ENCODE measurements at places on chromosomes 5 and 9.

DNA sequence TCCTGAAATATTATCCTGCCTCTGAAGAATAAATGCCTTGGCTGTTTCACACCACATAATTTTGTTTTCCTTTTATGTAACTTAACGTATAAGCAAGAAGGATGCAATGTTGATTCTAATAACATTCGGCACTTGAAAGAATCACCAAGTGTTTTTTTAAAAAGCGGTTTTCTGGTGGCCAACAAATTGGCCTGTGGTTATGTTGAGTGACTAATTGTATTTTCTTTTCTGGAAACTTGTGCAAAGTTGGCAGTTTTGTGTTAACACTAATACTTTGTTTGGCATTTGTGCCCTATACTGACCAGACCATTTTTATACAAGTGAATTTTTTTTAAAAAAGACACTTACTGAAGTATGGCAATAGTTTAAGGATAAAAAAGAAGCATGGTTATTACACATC lies 452.7 kb downstream of the BNC2 start:
- DNase-seq: no peak

DNA sequence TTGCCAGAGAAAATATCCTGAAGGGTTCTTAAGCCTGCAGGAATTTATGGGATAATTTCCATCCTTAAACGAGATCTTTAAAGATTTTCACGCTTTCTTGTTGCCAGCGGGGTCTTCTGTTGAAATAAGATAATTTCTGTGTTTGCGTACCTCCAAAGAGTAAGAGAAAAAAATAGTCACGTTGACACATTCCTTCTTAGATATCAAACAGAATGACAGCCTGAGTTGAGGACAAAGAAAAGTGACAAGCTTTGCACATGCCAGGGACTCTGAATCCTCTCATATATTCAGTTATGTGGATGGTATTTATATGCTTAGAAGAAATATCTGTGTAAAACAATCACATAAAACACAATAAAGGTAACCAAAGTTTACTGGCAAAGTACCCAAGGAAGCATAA lies 21.6 kb upstream of the PAM start:
- no peak for DNase-seq

GRCh38 chr9:128898845-128899565 lies 17.1 kb downstream of the LRRC8A start:
- no peak for DNase-seq

GRCh38 chr9:2560180-2560579 lies 61.4 kb upstream of the VLDLR start:
- DNase-seq: no peak

- DNase-seq: no peak
Observed at GRCh38 chr5:118070041-118070440, 918.3 kb downstream of the DTWD2 start.

GRCh38 chr5:122311497-122311960 lies 508 bp upstream of the SNCAIP start:
- no peak for DNase-seq

- no peak for DNase-seq
Observed at GRCh38 chr9:89538871-89539270, 41.0 kb upstream of the SEMA4D start.

GRCh38 chr9:97124256-97124655 lies 85.3 kb upstream of the CTSV start:
- DNase-seq: no peak

DNA sequence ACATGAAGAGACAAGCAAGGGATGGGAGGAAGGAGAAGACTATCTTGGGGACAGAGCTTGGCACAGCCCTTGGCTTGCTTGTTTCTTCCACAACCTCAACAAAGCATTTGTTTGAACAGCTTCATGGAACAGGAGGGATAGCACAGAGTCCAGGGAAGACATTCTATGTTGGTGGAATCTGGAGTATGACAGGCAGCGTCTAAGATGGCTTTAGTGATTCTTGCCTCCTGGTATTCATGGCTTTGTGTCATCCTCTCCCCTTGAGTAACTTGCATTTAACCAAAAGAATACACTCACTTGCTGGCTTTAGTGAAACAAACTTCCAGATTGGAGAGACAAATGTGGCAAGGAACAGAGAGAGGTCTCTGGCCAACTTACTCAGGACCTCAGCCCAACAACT lies 30.8 kb upstream of the RECK start:
- no peak for DNase-seq

DNA sequence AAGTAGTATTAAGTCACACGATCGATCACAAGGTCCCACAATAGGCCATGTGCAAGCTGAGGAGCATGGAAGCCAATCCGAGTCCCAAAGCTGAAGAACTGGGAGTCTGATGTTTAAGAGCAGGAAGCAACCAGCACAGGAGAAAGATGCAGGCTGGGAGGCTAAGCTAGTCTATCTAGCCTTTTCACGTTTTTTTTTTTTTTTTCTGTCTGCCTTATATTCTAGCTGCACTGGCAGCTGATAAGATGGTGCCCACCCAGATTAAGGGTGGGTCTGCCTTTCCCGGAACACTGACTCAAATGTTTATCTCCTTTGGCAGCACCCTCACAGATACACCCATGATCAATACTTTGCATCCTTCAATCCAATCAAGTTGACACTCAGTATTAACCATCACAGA lies 6.5 kb downstream of the PPIP5K2 start:
- no peak for DNase-seq

GRCh38 chr5:68225911-68226545 lies 10.5 kb downstream of the PIK3R1 start:
- DNase-seq: peak; percentile 76

DNA sequence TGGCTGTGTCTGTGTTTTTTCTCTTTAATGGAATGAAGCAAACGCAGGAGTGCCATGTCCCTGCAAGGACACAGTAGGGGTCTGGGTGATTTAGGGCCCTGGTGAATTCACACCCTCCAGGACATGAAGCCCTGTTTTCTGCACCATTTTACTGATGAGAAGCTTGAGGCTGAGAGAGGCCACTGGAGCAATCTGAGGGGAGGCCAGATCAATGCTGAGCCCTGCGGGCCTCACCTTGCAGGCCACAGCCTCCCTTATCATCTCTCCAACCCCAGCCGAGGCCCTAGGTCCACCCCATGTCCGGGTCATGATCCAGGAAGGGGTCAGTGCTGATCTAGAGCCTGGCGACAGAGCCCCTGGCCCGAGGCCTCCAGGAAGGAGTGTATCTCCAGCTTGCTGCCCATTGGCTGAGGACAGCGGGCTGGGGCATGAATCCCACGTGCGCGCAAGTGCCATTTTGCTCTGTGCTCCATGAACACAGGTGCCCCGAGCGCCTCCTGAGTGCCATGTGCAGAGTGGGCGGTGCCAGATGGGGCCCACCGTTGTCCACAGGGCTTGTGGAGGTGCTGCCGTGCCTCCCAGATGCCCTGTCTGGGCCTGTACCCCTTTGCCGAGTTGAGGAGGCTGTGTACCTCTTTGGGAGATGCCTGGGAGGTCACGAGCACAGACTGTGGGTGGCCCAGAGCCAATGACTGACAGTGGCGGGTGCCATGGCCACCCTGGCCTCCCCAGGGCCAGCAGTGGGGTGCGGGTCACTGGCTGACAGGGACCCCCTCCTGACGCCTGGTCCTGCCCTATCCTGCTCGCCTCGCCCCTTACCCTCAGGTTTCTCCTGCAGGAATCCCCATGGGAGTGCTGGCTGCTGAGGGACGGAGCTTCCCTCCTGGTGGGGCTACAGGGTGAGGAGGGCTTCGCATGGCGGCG lies 32.3 kb upstream of the LPCAT1 start:
- no peak for DNase-seq

- DNase-seq: no peak
Observed at GRCh38 chr5:34717426-34718327, 61.5 kb downstream of the RAI14 start.

GRCh38 chr9:95670122-95670521 lies 153.4 kb upstream of the PTCH1 start:
- DNase-seq: no peak

DNA sequence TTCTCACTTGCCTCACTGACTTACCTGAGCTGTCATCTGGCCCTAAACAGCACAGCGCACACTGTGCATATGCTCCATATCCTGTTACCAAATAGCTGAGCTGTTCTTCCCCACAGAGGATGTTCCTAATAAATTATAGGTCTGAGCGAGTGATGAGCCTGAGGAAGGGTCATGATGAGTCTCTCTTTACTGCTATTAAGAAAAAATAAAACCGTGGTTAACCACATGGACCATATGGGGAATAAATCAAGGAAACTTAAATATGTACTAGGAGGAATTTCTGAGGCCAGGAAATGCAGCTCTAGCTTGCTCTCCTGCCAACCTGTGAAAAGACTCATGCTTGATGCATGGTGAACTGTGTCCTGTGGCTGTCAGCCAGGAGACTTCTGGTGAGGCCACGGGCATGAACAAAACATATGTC lies 424.8 kb upstream of the DMAC1 start:
- no peak for DNase-seq

GRCh38 chr9:133754187-133754586 lies 16.0 kb upstream of the SARDH start:
- DNase-seq: no peak

DNA sequence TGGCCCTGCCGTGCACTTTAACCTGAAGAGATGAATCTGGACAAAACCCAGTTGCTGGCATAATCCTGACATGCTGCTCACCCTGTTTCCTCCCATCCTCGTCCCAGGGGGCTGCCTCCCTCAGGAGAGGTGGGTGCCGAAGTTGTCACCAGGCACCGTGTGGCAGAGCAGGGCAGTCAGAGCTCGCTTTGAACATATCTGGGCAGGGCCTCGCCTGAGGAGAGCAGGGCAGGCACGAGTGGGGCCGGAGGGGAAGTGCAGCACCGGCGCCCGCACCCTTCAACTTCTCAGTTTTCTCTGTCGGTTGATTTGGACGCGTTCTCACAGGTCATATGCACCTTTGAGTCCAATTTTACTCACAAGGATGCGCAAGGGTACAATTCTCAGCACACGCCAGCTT lies 141.1 kb upstream of the PHYKPL start:
- peak; percentile 16 for DNase-seq

DNA sequence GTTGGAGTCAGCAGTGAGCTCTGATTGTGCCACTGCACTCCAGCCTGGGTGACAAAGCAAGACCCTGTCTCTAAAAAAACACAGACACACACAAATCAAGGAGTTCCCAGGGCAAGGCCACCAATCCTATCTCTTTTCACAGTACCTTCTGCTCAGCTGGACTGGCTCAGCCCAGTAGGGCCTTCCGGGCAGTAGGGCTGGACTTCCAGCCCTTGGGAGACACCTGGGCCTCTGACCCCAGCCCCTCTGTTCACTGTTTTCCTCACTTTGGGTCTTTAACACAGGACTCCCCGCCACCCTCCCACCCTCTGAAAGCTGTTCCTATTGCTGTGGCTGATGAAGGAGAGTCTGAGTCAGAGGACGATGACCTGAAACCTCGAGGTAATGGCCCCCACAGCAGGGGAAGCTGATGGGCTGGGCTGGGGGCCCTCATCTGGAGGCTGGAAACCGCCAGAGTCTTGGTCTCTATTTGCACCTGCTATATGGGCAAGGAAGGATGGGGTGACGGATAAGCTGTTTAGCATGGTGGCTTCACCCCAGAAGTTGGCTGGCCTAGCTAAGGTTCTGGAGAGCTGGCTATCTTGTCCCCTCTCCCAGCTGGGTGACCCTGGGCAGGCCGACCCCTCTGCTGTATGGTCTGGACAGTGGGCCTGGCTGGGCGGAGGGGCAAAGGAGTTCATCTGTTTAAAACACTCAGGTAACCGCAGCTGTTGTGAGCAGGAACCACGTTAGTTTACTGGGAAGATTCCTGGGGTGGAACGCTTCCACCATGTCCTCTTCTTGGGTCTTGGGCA lies 25.6 kb downstream of the USP20 start:
- no peak for DNase-seq

- no peak for DNase-seq
Observed at GRCh38 chr5:160792281-160792680, 59.7 kb downstream of the ATP10B start.

DNA sequence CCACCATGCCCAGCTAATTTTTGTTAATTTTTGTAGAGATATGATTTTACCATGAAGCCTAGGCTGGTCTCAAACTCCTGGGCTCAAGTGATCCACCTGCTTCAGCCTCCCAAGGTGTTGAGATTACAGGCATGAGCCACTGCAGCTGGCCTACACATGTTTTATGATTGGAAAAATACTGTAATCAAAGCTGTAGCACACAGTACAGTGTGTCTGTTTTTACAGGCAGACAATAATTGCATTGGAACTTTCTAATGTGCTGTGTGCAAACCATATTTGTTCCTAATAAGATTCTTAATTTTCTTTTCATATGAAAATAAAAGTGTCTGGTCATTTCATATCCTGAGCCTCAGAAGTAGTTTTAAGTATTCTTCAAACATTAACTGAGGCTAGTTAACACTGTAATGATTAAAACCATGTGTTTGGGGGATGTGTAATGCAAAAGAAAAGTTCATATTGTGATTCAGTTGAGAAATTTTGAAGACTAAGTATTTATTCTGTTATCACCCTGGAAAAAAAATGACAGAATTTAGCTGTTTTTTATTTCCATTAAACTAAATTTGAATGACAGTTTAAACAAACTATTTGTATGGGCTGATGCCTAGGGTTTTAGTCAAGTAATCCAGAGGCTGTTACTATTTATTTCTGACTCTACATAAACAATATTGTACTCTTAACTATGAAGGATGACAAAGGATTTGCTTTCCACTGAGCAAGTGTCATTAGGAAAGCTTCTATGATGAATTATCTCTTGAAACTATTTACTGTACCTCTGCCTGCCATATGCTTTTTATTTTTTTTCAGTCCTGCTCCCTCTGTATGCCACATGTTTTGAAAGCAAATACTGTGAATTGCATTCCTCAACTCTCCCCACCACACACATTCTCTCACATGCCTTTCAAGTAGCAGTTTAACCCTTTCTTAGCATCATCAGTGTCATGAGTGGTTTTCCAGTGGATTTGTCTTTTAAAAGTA lies 111.5 kb downstream of the MTREX start:
- no peak for DNase-seq

- no peak for DNase-seq
Observed at GRCh38 chr5:4817767-4818166, 322.4 kb upstream of the ADAMTS16 start.

- DNase-seq: no peak
Observed at GRCh38 chr5:128566178-128566577, 28.1 kb upstream of the FBN2 start.

DNA sequence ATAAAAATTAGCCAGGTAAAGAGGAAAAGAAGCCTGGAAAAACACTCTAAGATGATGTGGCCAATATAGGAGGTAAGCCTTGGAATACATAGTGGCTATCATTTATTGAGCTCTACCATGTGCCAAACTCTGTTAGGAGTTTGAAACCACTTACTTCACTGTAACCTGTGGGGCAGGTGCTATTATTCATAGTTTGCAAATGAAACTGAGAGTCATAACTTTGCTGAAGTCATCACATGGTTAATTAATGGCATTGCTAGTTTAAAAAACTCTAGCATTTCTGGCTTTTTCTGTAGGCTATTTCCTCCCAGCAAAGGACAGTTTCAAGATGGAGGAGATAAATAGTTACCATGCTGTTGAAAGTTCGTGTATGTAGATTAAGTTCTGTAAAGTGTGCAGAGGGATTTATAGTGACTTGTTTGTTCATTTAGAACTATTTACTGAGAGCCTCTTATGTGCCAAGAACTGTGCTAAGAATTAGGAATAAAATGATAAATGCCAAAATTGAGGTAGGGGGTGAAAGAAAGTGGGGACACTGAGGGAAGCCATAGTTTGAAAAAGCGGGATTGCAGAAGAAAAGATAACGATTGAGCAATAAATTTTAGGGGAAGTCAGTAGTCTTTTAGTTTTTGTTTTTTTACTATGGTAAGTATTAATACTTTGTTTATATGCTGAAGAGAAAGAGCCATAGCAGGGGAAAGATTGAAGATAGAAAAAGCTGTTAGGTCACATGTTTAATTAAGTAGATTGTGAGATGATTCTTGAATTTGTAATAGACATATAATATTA lies 57.2 kb downstream of the WDR70 start:
- DNase-seq: no peak

GRCh38 chr9:93655621-93656425 lies 79.4 kb downstream of the PHF2 start:
- DNase-seq: peak; percentile 37

Measured in mucosa of descending colon (tissue), 3 donors.